MV-4-11 (cell line): ENCODE measurements at places on chromosomes 1 and 21.

DNA sequence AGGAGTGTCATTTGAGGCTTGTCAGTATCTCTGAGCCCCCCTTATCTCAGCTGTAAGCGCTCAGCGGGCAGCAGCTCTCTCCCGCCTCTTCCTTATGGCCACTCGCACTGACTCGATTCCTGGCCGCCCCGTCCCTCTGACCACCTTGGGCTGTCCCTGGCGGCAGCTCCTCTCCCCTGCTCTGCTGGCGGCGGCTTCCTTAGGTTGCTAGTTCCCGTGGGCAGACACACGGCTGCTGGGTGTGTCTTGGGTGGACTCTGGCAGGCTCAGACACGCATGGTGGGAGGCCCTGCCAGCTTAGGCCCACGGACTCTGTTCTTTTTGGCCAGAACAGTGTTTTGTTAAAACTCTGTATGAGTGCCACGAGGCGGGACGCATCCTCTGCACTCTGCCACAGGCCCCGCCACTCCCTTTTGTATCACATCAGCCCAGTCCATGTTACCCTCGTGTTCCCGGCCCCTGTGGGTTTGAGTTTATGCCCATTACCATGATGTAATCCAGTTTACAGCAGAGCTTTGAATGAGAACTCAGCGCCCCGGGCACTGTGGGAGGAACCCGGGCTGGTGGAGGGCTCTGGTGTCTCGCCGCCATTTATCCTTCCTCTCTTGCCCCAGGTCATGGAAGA, 45.9 kb downstream of the COQ8A start:
- no peak for DNase-seq

DNA sequence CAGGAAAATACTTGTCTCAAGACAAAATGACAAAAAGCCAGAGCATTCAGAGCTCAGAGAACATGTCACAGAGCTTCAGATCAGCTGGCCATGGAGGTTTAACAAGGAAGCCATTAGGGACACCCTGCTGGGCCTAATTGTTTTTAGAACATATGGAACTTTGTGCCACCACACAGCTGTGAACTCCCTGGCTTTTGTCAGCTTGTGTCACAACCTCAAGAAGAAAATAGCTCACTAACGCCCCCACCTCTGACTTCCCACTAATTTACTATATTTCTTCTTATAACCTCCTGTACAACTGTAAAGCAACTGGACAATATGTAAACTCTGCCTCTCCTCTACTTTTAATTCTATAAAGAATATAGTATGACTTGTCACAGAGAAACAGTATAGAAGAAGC, 21.0 kb upstream of the TDRD10 start:
- DNase-seq: peak; percentile 52

DNA sequence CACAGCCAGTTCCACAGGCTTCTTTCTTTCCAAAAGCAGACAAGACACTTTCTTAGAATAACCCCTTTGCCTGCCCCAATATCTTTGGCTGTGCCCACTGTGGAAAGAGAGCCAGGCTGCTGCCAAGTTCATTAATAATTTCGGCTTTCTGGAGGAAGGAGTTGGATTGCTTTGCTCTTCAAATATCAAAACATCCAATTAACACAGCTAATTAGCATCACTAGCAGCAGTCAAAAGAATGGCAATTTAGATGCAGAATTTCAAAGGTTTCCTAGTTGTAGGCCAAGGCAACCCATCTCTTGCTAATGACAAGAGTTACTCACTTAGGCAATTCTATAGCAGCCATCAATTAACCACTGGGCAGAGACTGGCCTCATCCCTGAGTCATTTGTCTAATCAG, 91.0 kb upstream of the SPATA6 start:
- no peak for DNase-seq

GRCh38 chr1:109618661-109619575, 498 bp downstream of the GNAT2 start:
- no peak for DNase-seq

- DNase-seq: no peak
Observed at GRCh38 chr21:29091033-29091432, 17.6 kb upstream of the CCT8 start.
